ENCODE measurements at places on chromosomes 7 and 10. TPM values are rescaled to one million over a fixed set of nuclear protein-coding genes. Genes with fewer than 3 reads are reported as not detected.

Gene STAG3
- 1.6 TPM for total RNA-seq

Gene MCM10
- 6.0 TPM for total RNA-seq

Gene SPDYE2B
- total RNA-seq, result not detected

Gene ELFN1
- 7.6 TPM for total RNA-seq

Gene ADAMTS14
- total RNA-seq, result 29.4 TPM

Gene TCF7L2
- 3.0 TPM for total RNA-seq

Gene ITIH5
- total RNA-seq, result 2.8 TPM
